Stimulated activated CD4-positive, alpha-beta T cell treated with anti-CD3 and anti-CD28 coated beads, Interleukin-1b, Interleukin-23, amount 100 ng/mL, for 1 hour (primary cell): ENCODE measurements at places on chromosomes 11 and 22.

DNA sequence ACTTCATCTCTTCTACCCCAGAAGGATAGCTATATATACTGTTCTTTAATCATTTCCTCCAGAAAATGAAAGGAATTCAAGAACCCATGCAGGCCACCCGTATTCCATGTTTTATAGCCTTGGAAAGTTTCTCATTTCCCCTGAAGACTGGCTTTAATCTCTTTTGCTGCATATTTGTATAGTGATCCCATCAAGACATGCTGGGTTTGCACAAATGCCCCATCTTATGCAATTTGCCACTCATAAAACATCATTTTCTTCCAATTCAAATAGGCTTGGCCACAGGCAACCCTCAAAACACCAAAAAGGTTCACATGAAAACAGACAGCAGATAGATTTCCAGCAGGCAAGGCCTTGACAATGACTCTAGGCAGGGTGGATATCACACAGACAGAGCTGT, 28.3 kb upstream of the APOA1 start:
- no peak for DNase-seq

- DNase-seq, result no peak
These were observed 89.7 kb downstream of the ZC3H12C start for GRCh38 chr11:110182886-110183285.

DNA sequence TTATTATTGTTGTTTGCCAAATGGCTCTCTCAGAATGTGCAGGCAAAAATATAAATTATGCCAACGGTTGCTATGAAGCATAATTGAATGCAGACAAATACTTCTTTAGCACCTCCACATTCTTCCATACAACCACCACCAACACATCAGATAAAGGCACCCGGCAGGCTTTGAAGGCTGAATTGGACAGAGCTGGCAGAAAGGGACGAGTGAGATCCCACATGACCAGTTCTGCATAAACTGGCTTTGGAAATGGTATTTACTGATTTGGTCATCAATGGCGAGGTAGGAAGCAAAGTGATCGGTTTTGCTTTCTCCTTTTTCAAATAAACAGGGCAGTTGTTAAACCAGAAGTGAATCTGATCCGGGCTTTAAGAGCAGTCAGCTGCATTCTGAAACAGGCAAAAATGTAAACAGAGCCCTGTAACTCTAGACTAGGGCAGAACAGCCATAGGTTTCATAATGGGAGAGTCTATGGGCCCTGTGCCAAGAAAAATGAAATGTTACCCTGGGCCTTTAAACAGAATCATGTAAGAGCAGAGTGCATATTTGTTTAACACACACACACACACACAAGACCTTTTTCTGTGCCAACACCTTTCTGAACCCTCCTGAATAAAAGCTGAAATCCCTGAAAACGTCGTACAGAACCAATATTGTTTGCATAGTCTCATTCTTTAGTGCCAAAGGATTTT, 97.7 kb downstream of the MPPED2 start:
- DNase-seq, result no peak

DNA sequence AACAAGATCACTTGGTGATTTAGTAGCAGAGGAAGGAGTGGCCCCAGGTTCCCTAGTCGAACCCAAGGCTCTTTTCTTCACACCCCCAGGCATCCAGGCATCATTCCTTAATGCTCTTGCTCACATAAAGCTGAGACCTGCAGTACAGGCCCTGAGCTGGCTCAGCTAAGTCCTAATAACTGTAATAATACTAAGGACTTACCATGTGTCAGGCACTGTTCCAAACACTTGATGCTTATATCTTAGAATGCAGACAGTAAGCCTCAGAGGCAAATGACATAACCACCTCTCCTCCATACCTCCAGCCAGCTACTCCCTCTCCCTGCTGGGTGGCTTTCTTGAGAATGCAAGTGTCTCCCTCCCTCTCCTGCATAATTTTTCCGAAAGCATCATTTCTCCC, 33.2 kb downstream of the ANKK1 start:
- DNase-seq, result no peak

DNA sequence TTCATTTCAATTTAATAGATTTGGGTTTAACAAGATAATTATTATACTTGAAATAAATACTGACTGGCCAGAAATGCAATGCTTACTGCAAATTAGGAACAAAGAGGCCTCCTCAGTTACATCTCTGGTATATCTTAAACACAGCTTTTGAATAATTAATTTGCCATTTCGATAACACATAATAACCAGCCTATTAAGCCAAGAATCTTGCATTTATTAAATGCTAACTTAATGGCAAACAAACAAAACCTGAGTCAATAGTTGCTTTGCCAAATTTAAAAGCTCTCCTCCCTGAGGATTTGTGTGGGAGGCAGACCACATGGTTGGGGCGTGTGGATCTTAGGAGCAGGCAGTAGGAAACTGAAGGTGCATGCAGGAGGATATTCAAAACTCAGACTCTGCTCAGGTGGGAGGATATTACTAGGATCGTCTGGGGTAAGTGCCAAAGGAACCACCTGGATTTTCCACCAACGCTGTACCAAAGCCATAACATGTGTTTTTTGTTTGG, 17.9 kb upstream of the FJX1 start:
- DNase-seq, result no peak

DNA sequence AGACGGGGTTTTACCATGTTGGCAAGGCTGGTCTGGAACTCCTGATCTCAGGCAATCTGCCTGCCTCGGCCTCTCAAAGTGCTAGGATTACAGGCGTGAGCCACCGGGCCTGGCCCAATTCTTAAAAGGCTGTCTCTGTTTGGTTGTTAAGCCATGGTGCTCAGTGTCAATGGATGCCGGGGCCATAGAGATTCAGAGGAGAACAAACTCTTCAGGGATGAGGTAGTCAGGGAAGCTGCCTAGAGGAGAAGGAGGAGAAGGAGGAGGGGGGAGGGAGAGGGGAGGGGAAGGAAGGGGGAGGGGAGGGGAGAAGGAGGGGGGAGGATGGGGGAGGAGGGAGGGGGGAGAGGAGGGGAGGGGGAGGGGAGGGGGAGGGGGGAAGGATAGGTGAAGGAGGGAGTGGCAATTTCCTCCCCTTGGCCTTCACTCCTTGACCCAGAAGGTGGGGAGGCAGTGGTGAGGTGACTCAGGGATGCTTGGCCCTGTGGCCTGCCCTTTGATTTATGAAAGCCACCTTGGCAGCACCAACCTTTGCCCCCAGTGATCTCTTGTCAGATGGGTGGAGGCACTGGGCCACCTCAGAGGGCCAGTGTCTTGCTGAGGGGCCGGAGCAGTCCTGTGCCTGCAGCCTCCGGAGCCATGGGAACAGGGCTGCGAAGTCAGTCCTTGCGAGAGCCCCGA, at the start of gene C11orf86:
C11orf86 (plus strand) TSS at position 581 of the 681 bp plus-strand sequence; CDS start at position 640, 59 bp downstream.
- no peak for DNase-seq

DNA sequence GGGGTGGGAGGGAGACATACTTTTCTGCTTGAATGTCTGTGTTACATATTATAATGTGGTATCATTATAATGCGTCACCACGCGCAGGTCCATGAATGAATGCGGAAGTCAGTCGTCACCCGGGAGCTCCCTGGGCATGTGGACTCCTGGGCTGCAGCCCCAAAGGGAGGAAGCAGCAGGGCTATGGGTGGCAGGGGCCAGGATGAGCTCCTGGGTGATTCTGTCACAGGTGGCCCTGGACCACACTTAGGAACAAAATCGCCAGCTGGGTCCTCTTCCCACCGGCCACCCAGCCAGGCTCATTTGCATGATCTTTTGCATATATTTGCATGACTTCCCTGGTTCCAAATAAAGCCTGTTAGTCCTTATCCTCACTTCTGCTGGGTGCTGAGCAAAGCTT, 51.2 kb downstream of the KCNJ4 start:
- no peak for DNase-seq

- no peak for DNase-seq
These were observed 32.5 kb upstream of the NUCB2 start for GRCh38 chr11:17244046-17244445.

DNA sequence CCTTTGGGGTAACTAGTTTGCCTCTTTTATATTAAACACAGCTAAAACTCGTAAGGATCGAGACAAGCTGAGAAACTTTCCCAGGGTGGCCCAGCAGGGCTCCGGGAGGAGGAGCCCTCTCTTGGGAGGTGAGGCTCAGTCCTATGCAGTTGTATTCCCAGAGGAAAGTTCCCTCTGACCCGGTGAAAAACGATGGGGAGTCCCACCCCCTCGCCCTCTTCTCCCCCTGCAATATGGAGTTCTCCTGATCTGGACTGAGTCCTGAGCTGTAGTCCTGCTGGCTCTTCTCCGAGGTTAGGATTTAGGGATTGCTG, 1.3 kb downstream of the NTM start:
- no peak for DNase-seq

GRCh38 chr22:49763696-49764095, 64.0 kb downstream of the BRD1 start:
- DNase-seq, result no peak

GRCh38 chr11:31702966-31703365, 108.2 kb downstream of the PAX6 start:
- DNase-seq, result no peak

DNA sequence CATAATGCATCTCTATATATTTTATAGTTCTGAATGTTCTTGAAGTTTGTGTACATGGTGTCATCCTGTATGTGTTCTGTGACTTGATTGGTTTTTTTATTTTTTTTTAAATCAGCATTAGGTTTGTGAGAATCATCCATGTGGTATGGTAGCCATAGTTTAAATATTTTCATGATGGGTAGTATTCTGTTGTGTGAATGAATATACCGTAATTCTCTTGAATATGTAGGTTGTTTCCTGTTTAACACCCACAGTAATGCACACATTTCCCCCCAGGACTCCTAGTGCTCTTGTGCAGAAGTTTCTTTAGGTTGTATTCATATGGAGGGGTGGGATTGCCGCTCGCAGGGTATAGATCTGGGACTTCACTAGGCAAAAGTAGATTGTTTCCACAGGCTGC, 2.0 kb downstream of the PACS1 start:
- no peak for DNase-seq

DNA sequence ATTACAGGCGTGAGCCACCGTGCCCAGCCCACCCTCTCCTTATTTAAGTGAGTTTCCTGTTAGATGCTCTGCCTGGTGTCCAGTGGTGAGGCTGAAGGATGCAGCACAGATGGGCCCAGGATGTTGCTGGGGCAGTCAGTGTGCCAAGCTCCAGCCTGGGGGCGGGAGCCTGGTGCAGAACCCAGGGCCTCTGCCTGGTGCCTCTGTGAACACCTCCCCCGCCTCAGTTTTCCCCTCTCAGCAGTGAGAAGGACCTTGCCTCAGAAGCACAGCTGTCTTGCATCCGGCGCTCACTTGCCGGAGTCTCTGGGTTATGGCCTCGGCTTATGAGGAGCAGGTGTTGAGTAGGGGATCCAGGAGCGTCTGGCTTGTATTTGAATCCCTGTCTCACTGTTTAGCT, 116.2 kb downstream of the KIAA1671 start:
- DNase-seq, result no peak

DNA sequence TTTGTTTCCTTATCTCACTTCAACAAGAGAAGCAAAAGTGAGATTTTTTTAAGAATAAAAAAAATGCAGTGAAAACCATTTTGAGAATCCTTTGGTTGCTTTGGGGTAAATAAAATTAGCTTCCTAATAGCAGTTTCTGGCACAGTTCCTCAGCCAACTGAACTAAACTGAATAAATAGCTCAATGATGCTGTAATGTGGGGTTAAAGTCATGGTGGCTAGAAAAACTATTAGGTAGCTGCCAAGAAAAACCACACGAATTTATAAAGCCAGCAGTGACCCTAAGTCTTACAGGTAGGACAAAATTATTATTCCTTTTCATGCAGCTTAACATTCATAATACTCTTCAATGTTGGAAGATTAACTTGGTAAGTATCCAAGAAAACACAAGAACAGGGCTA, 142.4 kb downstream of the APIP start:
- DNase-seq, result no peak

DNA sequence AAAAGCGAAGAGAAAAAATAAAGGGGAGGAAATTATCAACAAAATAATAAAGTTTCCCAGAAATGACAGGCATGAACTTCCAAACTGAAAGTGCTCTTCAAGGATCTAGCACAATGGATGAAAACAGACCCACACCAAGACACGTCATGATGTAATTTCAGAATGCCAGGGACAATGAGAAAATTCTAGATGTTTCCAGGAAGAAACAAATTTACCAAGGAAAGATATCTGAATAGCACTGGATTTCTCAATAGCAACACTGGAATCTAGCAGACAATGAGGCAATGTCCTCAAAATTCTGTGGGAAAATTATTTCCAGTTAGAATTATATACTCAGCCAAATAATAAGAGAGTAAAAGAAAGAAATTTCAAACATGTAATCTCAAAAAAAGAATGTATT, 46.0 kb downstream of the DENND5A start:
- DNase-seq, result no peak

GRCh38 chr11:133977067-133977677, 20.4 kb upstream of the IGSF9B start:
- no peak for DNase-seq

GRCh38 chr11:12216041-12216451, 105.7 kb downstream of the MICAL2 start:
- no peak for DNase-seq

- no peak for DNase-seq
These were observed 75.9 kb upstream of the LMO1 start for GRCh38 chr11:8339592-8340022.
